H9 (cell line): ENCODE measurements at places on chromosomes 6 and 20. TPM values are rescaled to one million over a fixed set of nuclear protein-coding genes. Genes with fewer than 3 reads are reported as not detected.

DNA sequence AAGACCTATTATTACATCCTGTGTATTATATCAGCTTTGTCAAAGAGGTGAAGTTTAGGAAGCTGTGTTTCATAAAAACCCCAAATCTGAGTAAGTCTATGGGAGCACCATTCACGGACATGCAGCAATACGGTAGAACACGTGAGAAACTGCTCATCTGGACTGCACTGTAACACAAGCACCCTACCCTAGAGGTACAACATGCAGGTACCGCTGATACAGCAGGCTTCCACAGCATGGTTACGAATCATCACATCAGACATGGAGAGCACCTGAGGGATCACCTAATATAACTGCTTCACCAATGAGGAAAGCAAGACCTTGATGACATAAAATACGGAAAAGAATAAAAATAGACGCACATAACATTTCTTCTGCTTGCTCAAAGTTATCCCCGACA lies 96.7 kb downstream of the GMDS start:
- no peak for DNase-seq

- peak; percentile 45 for DNase-seq
These were observed 45.2 kb upstream of the OSTM1 start for GRCh38 chr6:108119769-108120141.

GRCh38 chr6:26003102-26003694 lies 40.6 kb downstream of the TRIM38 start:
- DNase-seq, result peak; percentile 64

DNA sequence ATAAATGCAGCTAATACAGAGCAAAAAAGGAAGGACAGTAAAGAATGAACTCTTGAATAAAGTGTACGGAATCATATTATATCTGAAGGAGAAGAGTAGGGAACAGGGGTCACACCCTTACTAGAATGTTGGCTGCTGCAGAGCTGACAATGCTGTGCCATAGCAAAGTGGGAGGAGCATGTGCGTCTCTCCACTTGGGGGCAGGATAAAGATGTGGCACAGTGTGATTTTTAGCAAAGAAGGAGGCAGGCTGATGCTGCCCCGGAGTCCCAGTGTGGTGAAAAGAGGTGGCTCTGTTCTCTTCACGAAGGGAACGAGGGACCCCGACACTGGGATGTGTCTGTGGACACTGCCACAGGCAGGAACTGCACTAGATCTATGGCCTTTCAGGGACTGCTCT lies 67.5 kb downstream of the INSM1 start:
- no peak for DNase-seq

GRCh38 chr6:119610754-119611153 lies 261.2 kb upstream of the MAN1A1 start:
- DNase-seq, result no peak

Gene SKIC2
- 78.8 and 86.2 TPM in 2 replicates for total RNA-seq

Gene TP53TG5
- 0.59 TPM in 1 of 2 replicates, not detected in the other for total RNA-seq
